Cardiac atrium fibroblast (primary cell): ENCODE measurements at places on chromosomes 4 and X. TPM values are rescaled to one million over a fixed set of nuclear protein-coding genes. Genes with fewer than 3 reads are reported as not detected.

Gene FAM236B
- not detected in 2 replicates for total RNA-seq

Gene TCP11X2
- total RNA-seq: not detected in 2 replicates

Gene VSIG4
- not detected in 2 replicates for total RNA-seq

Gene BEND4
- not detected in 2 replicates for total RNA-seq

Gene CXCL1
- 191 and 1,056 TPM in 2 replicates for total RNA-seq

Gene MED14
- 9.7 and 16.5 TPM in 2 replicates for total RNA-seq

Gene YIPF7
- total RNA-seq: not detected in 2 replicates

Gene VCX3B
- total RNA-seq: not detected in 2 replicates

Gene FTHL17
- total RNA-seq: not detected in 2 replicates

Gene MORF4L2
- total RNA-seq: 798 and 931 TPM in 2 replicates

Gene RRH
- total RNA-seq: not detected in 2 replicates

Gene SPACA5
- total RNA-seq: not detected in 2 replicates

Gene FAAH2
- under 0.01 TPM in 1 of 2 replicates, not detected in the other for total RNA-seq

Gene ZC4H2
- total RNA-seq: 3.8 and 11.0 TPM in 2 replicates

Gene NR3C2
- total RNA-seq: under 0.01 and 2.1 TPM in 2 replicates

Gene FHIP1A
- total RNA-seq: 0.16 TPM in 1 of 2 replicates, not detected in the other

Gene CXorf49
- not detected in 2 replicates for total RNA-seq

Gene FSTL5
- total RNA-seq: not detected in 2 replicates

Gene CITED1
- total RNA-seq: not detected in 2 replicates

Gene DCAF8L2
- total RNA-seq: not detected in 2 replicates

Gene GPR34
- total RNA-seq: not detected in 2 replicates

Gene PLXNB3
- total RNA-seq: 1.3 and 6.0 TPM in 2 replicates

Gene SMIM31
- total RNA-seq: not detected in 2 replicates

Gene SRPX2
- total RNA-seq: 115 and 168 TPM in 2 replicates

Gene FAM13A
- 8.1 and 12.0 TPM in 2 replicates for total RNA-seq

Gene HSFX1
- total RNA-seq: 0.54 TPM in 1 of 2 replicates, not detected in the other

Gene XAGE5
- total RNA-seq: not detected in 2 replicates

Gene DCLK2
- total RNA-seq: 1.8 and 2.3 TPM in 2 replicates

Gene SYN1
- total RNA-seq: 3.6 and 13.9 TPM in 2 replicates

Gene F8A1
- 0.72 and 1.9 TPM in 2 replicates for total RNA-seq

Gene SOD3
- 23.6 and 32.6 TPM in 2 replicates for total RNA-seq

Gene ARHGAP10
- total RNA-seq: 19.3 and 20.9 TPM in 2 replicates

Gene CNKSR2
- under 0.01 and 0.32 TPM in 2 replicates for total RNA-seq

Gene PROM1
- total RNA-seq: not detected in 2 replicates

Gene CBLL2
- total RNA-seq: not detected in 2 replicates

Gene DDX53
- not detected in 2 replicates for total RNA-seq

Gene AMER1
- total RNA-seq: 1.4 and 2.8 TPM in 2 replicates

Gene MAGEA10
- total RNA-seq: not detected in 2 replicates

Gene USP26
- not detected in 2 replicates for total RNA-seq

Gene GYPE
- total RNA-seq: 0.49 and 0.54 TPM in 2 replicates

Gene GUCY1A1
- 0.36 and 1.1 TPM in 2 replicates for total RNA-seq
